ENCODE measurements at places on chromosomes 7 and 10.
A peak's percentile ranks its signal among the peaks of the same experiment; 100 is the strongest.

- peak; percentile 21 for DNase-seq
Observed at GRCh38 chr10:34045571-34046190, 711.2 kb upstream of the NRP1 start.

GRCh38 chr7:98156700-98157099 lies 50.0 kb downstream of the LMTK2 start:
- no peak for DNase-seq

- peak; percentile 56 for DNase-seq
Observed at GRCh38 chr7:41189866-41190265, 513.0 kb downstream of the INHBA start.

GRCh38 chr10:97532935-97533671 lies 34.4 kb downstream of the UBTD1 start:
- no peak for DNase-seq

GRCh38 chr7:133572843-133573242 lies 320.0 kb downstream of the EXOC4 start:
- no peak for DNase-seq

- no peak for DNase-seq
Observed at GRCh38 chr10:45592432-45592831, 80.1 kb downstream of the ZFAND4 start.

GRCh38 chr10:6561552-6561951 lies 18.5 kb downstream of the PRKCQ start:
- DNase-seq = no peak

DNA sequence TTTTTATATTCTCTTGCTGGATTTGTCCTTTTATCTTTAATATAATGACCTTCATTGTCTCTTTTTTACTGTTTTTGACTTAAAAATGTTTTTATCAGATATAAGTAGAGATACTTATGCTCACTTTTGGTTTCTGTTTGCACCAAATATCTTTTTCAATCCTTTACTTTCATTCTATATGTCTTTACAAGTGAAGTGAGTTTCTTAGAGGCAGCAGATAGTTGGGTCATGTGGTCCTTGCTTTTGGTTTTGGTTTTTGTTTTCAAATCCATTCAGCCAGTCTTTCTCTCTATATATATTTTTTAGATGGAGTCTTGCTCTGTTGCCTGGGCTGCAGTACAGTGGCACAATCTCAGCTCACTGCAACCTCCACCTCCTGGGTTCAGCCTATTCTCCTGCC lies 932.4 kb upstream of the LRRTM3 start:
- no peak for DNase-seq

- DNase-seq = no peak
Observed at GRCh38 chr7:1418505-1419309, 40.6 kb downstream of the MICALL2 start.

DNA sequence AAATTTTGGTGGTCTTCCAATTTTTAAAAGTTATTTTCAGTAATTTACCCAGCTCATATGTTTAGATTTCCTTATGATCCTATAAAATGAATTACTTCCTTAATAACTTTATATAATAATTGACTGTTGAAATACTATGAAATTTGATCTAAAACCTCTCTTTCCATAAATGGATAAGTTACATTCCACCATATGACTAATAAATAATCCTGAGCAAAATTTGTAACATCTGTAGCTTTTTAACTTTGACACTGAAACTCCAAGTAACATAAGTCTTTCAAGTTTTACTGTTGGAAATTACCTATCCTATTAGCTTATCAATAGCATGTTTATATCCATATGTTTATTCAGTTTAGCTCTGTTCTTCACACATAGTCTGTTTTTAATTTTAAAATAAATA lies 85.3 kb downstream of the HECTD2 start:
- DNase-seq = no peak

GRCh38 chr10:43373461-43373860 lies 2.0 kb downstream of the FXYD4 start:
- DNase-seq = no peak

GRCh38 chr7:146117576-146117975 lies 975 bp downstream of the CNTNAP2 start:
- DNase-seq = no peak

DNA sequence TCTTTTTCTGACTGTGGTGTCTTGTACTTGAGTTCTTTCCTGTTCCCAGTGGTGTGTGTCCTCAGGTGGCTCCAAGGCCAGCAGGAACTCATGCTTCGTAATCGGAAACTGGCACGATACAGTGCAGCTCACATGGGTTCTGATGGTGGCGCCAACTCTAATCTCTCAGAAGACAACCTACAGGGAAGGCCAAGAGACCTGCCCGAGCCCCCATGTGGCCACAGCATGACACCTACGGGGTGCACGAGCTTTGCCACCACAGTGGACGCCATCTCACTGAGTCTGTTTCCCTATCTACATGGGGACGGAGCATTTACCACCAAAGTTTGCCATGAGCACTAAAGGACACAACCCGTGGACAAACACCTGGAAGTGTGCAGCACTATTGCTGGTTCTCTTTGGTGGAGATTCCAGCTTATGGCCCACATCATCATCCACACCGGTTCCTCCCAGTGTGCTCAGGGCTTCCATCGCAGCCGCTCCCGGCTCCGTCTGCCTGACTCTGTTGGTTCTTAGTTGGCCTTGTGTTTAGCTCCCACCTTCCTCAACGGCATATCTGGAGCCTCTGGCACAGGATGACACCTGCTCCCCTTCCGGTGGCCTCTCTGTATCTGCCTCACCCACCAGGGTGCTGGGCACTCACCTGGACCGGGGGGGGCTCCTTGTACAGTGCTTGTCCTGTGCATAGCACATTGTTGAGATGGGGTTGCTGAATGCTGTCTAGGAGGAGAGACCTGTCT lies 586.6 kb upstream of the MKI67 start:
- DNase-seq = no peak

DNA sequence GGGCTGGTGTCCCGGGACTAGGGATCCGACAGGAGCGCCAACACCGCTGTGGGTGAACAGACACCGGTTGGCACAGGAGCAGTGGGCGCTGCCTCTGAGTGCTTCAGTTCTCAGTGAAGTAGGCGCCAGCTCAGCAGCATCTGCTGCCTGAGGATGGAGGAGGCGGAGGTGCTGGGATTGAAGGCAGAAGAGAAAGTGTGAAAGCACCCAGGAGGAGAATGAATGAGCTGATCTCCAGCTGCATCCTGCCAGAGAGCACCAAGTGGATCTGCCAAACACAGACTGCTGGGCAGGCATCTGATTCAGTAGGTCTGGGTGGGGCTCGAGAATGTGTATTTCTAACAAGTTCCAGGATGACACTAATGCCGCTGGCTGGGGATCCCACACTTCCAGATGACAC lies 74.5 kb downstream of the LANCL2 start:
- DNase-seq = no peak

- DNase-seq = peak; percentile 15
Observed at GRCh38 chr10:44386546-44387052, 1.7 kb upstream of the CXCL12 start.

DNA sequence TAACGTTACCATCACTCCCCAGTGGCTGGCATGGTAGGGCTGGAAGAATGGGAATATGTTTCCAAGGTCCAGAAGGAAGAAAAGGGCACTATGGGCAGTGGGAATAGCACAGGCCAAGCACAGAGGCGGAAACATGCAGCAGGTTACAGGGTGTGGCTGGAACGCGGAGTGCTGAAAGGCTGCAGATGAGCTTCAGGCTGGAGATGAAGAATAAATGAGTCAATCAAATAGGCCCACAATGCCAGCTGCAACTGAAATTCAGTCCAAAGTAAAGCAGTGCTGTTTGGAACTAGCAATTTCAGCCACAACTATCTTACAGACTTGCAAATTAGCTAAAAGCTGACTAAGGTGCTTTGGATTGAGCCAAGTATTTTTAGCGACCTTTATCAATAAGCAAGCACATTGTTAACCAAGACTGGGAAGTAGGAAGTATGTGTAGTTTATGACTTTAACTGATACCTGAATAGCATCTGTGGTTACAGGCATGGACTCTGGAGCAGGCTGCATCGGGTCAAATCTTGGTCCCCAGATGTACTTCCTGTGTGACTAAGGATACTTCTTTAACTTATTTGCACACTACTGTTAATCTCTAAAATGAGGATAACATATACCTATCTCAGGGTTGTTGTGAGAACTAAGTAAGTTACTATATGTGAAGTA lies 77.5 kb upstream of the CTTNBP2 start:
- DNase-seq = no peak

GRCh38 chr7:140316165-140316661 lies 82.1 kb downstream of the SLC37A3 start:
- peak; percentile 59 for DNase-seq

GRCh38 chr10:74991435-74991834 lies 120.0 kb upstream of the SAMD8 start:
- no peak for DNase-seq

GRCh38 chr10:122845783-122846332 lies at the start of gene CUZD1:
CUZD1 (minus strand) TSS chr10:122845857; CDS start chr10:122845843, 14 bp downstream.
- no peak for DNase-seq

DNA sequence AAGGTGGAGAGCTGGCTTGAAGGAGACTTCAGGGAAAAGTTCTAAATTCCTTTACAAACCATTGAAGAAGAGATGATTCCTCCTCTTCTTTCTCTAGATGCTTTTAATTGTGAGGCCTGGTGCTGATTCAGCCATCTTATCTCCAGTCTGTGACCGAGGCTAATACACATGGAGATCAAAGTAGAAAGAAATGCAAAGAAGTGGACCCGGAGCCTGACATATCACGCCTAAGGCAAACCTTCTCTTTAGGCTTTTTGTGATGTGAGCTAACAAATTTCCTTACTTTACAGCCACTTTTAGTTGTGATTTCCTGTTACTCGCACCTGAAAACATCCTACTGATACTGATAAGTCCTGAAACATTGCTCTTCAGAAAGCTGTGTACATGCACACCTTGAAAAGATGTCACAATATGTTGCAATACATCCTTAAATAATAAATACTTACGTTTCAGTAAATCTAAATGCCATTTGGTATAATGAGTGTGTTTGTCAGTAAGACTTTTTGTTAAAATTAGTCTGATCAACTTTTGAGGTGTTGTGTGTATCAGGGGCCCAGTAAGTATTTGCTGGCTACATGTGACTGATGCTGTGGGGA lies 192.4 kb downstream of the BAMBI start:
- DNase-seq = no peak

Data from amniotic stem cell (primary cell).